ENCODE measurements at places on chromosomes 6 and 20.

- DNase-seq, result no peak
Observed at GRCh38 chr20:49276161-49276960, 1.5 kb downstream of the ZNFX1 start.

GRCh38 chr6:127592964-127593363 lies 16.0 kb downstream of the C6orf58 start:
- DNase-seq, result no peak

DNA sequence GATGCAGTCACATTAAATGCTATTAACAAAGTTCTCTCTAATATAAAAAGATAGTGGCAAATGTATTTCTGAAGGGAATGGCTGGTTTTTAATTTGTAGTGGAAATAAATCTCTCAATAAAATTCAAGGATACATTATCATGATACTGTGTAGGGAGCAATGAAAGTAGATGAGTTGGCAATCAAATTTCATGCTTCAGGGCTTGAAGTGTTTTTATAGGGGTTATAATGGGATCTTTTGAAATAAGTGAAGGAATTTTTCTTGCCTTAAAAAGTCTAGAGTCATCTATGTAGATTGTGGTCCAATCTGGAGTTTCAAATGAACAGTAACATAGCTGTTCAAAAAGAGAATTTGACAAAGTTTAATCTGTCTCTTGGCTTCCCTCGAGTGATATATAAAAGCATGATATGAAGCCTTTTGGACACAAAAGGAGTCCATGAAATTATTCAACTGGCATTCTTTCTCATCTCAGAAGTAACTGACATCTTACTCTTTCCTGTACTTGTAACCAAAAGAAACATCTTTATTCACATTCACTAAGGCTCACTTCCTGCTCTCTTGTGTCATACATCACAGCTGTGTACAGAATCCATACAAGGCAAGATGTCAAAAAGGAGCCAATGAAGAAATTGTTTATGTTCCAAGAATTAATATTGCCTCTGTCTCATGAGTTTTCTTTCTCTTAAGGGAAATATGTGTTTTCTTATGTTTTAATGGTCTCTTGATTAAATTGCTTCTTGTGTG lies 591.0 kb upstream of the GJE1 start:
- DNase-seq, result no peak

GRCh38 chr6:156487877-156488276 lies 289.3 kb upstream of the ARID1B start:
- no peak for DNase-seq

DNA sequence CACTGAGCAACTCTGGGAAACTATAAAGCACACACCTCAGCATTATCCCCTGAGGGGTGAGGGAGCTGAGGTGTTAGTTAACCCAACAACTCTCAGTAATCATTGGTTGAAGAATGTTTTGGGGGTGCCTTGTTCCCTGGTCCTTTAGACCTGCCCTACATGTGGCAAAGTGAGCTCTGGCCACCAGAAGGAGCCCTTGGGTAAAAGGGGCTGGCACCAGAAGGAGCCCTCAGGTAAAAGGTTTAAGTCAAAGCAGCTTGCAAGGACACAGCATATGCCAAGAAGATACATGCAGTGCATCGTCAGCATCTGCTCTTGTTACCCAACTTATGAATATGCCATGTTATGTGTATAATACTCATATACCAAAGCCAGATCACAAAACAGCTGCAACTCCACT lies 1081.7 kb downstream of the KIF16B start:
- DNase-seq, result no peak

DNA sequence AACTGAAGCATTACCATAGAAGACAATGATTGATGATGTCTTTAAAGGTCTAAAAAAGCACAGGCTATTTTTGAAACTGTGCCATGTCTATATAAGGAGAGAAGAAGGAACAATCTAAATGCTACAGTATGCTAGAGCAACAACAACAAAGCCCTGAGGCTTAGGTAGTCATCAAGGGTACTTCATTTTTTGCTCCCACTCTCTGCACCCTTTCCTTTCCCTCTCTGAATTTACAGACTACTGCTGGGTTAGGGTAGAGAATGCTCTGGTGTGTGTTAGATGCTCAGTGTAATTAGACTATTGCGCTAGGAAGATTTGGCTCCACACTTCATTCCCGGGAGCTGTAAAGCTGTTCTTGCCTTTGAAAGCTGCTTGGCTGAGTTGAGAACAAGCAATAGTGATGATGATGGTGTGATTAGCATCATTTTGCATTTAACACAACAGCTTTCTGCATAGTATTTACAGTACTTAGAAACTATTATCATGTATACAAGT lies 1262.5 kb upstream of the CITED2 start:
- no peak for DNase-seq

Measured in left renal pelvis (tissue), 4 donors.